ENCODE measurements at places on chromosomes 16 and 17. TPM values are rescaled to one million over a fixed set of nuclear protein-coding genes. Genes with fewer than 3 reads are reported as not detected.

DNA sequence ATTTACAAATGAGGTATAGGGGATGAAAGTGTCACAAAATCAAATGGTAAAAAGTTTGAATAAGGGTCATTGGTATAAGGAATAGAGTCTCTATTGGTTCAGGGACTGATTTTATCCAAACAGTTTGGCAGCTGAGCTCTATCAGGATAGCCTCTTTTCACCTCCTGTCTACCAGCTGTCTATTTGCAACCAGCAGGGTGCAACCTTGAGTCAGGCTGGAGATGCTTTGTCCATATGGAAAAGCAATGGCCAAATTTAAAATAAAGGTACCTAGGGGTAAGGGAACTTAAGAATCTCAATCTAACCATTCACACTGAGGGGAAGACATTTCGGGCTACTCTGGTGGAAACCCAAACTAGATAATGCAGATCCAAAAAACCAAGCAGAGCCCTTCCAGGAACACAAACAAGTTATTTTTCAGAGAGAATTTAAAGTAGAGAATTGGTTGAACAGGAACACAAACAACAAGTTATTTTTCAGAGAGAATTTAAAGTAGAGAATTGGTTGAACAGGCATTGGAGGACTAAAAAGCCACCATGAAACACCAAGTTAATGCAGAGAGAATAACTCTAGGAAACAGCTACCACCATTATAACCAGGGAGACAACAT lies 12.6 kb upstream of the CA10 start:
- no peak for DNase-seq

GRCh38 chr17:45357364-45357997 lies 40.7 kb upstream of the MAP3K14 start:
- no peak for DNase-seq

DNA sequence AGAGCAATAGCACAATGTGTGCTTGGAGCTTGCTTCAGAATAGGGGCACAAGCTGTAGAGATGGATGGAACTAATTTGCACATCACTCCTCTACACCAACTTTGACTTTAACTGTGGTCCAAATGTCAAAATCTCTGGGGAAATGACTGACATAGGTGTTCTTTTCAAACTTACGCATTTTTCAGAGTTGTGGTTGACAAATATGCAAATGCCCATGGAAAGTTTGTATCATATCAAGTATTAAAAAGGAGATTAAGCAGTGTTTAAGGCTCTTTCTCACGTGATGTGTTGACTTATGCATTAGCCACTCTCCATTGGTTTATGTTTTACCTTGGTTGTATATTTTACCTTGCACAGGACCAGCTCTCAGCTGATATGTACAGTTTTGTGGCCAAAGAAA lies 77.1 kb downstream of the ELAC2 start:
- DNase-seq: no peak

DNA sequence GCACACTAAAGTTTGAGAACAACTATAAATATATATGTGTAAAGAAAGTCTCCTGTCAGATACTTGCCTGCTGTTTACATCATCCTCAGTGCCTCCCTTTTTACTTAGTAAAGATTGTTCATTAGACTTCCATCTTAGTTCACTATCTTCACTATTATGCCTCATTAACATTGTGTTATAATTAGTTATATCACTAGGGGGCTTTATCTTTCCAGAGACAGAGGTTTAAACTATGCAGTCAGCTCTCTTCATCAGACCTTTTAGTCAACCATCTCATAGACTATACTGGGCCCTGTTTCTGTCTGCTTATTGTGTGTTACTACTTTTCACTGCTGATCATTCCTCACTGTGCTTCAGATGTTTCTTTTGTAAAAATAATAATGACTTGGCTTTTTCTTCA lies 630.8 kb upstream of the KIF2B start:
- no peak for DNase-seq

The FOXN1 gene
- total RNA-seq: not detected

DNA sequence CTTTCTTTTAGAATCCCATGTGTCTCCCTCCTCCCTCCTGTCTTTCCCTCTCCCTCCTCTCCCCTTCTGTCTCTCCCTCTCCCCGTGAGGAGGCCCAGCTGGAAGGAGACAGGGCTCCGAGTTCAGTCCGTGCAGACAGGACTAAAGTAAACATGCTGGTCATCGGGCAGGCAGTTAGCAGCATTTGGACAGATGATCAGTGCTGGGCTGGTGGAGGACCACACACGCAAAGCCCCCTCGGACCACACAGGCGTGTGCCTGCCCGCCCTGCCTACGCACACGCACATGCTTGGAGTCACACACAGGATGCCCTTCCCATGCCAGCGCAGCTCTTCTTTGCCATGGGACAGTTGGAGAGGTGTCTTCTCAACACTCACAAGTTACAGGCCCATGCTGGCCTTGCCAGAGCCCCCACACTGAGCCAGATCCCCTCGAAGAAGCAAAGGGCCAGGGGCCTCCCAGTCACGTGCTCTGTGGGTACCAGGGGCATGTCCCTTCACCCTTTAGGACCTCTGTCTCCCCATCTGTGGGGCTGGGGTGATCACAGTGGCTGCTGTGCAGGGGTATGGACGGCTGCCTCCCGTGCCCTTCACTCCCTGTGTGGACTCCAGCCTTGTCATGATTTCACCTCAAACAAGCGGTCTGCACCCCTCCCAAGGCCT lies 215.7 kb upstream of the FOXF1 start:
- DNase-seq: peak; percentile 92

Data from fibroblast of villous mesenchyme (primary cell).